ENCODE measurements at places on chromosomes 1 and 21. TPM values are rescaled to one million over a fixed set of nuclear protein-coding genes. Genes with fewer than 3 reads are reported as not detected.
A peak's percentile ranks its signal among the peaks of the same experiment; 100 is the strongest.

SPRR1B gene
- not detected for total RNA-seq

- no peak for DNase-seq
Measured at GRCh38 chr1:198636391-198636790, 2.4 kb upstream of the PTPRC start.

CDK11B gene
- total RNA-seq = 8.7 TPM

TRIM67 gene
- total RNA-seq = 0.03 TPM

- peak; percentile 81 for DNase-seq
Measured at GRCh38 chr21:44939532-44940115, at the start of gene SLX9. Gene SLX9 (plus strand): TSS chr21:44940029. CDS start chr21:44940058, 29 bp downstream.

- DNase-seq = no peak
Measured at GRCh38 chr1:162383091-162383490, 1.6 kb downstream of the C1orf226 start.

- no peak for DNase-seq
Measured at GRCh38 chr1:163706915-163707314, 385.2 kb downstream of the NUF2 start.

TNN gene
- 0.58 TPM for total RNA-seq

GRCh38 chr1:36761113-36761512 lies 273.2 kb downstream of the GRIK3 start:
- DNase-seq = no peak

Measured in left lobe of liver (tissue), 2 donors.